ENCODE measurements at places on chromosomes 13 and 19.
A peak's percentile ranks its signal among the peaks of the same experiment; 100 is the strongest.

- peak; percentile 80 for DNase-seq
Observed at GRCh38 chr19:6730153-6730804, 7.1 kb downstream of the GPR108 start.

DNA sequence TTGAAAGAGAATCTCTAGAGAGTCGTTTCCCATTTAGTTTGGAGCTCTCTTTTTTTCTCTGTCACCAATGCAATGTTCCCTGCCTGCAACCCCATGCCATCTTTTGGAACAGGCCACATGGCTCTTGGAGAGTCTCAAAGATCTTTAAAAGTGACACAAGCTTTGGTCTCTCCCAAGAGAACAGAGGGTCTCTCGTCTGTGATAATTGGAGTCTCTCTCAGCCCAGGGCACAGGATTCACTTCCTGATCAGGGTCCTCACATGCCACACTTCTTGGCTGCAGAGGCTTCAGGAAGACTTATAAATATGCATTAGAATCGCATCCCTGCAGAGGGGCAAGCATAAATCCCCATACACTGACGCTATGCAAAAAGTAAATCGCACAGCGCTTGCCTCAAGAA lies 240.5 kb downstream of the IRS2 start:
- DNase-seq = no peak

GRCh38 chr19:49558591-49558990 lies 21.8 kb downstream of the NOSIP start:
- DNase-seq = no peak

- DNase-seq = no peak
Observed at GRCh38 chr19:44745887-44746600, 2.5 kb upstream of the BCL3 start.

DNA sequence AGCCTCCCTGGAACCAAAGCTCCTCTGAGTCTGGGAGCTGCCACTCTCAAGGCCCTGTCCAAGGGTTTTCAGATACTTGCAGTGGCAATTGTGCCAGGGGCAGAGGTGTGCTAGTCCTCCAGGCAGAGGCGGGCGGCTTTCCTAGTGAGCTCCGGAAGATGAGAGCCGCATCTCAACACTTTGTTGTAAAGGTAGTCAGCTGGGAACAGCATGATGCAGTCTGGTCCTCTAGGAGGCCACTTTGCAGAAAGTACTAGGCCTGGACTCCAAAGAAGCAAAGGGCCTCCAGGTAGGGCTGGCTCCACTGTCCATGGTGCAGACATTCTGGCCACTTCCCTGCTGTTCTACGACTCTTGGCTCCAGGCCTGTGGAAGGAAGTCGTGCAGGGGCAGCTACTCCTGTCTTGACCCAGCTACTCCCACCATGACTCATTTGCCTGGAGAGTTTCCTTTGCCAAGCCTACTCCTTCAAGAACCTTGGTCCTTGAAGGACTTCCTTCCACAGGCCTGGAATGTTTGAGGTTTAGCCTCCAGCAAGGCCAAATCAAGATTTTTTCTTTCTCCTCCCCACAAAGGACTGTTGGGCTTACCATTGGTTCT lies 9.9 kb upstream of the ZNF536 start:
- no peak for DNase-seq

DNA sequence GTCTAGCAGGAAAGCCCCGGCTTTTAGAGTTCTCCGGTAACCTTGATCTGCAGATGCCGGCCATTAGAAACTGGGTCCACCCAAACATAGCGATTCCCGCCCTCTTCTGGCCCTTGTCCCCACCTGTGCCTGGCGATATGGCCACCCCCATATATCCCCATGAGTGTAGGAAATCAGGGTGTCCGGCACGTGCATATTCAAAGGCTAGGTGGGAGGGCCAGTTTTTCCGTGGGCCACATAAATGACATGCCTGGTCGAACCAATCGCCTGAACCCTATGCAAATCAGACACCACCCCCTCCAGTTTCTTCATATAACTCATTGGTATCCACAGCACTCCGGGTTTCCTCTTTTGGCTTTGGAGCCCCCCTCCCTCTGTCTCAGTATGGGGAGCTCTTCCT lies 37.4 kb downstream of the ERICH4 start:
- no peak for DNase-seq

- no peak for DNase-seq
Observed at GRCh38 chr19:51136851-51137551, 5.1 kb upstream of the SIGLEC7 start.

DNA sequence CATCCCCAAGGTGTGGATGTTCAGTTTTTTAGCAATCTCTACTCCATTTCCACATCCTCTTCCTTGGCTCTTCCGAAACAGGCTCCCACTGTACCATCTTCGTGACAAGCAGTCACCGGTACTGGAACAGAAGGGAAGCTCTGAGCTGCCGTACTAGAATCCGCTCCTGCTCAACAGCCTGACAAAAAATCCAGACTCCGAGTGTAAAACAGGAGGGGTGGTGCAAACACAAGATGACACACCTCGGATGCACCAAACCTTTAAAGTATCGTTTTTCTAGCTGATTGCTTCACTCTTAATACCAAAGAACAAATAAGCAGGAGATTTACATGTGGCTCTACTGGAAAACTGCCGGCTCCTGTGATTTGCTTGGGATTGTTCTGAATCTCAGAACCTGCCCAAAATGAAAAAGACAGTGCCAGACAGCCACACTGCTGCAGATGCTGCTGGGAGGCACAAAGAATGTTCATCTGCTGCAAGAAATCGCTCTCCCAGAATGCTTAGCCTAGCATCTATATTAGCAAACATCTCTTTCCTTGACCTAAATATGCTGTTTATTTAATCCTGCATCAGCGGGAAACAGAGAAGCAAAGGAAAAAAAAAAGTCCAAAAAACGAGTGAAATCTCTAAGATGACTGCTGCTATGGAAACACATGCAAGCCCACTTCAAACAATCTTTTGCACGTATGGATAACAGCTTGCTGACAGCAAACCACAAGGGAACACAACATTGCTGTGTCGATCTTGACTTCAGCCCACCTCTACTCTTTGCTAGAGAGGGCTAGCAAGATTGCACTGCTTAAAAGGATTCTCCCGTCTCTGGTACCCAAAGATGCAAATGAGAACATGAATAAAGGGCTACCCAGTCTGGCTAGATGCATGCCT lies 38.0 kb upstream of the DOCK9 start:
- no peak for DNase-seq

DNA sequence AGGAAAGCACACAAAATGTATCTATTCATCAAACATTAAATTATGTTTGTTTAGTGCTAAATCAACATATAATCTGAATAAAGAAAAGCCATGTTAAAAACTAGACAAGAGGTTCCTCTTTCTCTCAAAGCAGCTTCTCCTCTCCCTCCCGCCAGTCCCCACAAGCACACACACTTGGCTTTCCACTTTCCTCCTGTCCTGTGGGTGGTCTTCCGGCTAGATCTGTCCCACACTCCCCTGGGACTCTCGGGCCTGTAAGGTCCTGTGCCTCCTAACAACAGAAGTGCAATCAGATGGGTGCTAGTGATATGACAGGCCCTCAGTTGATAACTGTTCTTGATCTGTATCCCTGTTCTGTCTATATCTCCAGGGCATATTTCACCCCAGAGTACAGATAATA lies 45.6 kb upstream of the RAP2A start:
- DNase-seq = no peak

DNA sequence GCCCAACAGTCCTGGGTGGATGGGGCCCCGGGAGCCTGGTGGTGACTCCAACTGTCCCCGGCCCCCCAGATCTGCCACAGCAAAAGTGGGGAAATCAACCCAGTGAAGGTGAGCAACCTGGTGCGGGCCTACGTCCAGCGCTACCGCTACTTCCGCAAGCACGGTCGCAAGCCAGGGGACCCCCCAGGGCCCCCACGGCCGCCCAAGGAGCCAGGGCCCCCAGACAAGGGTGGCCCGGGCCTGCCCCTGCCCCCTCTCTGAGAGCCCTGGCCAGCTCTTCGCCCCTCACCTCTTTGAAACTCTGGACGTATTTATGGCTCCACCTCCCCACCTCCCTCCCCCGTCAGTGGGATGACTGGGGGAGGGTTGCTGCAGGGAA lies 7.5 kb downstream of the IRF3 start:
- no peak for DNase-seq

DNA sequence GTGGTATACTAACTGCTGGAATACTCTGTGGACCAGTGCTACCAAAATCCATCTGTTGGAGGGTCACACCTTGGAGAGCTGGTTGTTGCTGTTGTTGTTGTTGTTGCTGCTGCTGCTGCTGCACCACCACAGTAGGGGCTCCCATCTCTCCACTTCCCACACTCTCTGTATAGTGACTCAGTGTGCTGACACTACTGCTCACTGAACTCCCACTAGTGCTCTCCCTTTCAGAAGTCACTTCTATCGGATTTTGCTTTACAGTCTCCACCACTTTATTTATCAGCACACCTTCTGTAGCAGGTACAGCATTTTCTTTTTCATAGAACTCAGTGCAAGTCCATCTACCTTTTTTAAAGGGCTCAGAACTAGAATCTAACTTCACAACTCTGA lies 1.7 kb downstream of the TSC22D1 start:
- DNase-seq = no peak

- no peak for DNase-seq
Observed at GRCh38 chr19:18859676-18860301, 28.0 kb downstream of the UPF1 start.

- no peak for DNase-seq
Observed at GRCh38 chr13:42064259-42064658, 15.8 kb downstream of the DGKH start.

DNA sequence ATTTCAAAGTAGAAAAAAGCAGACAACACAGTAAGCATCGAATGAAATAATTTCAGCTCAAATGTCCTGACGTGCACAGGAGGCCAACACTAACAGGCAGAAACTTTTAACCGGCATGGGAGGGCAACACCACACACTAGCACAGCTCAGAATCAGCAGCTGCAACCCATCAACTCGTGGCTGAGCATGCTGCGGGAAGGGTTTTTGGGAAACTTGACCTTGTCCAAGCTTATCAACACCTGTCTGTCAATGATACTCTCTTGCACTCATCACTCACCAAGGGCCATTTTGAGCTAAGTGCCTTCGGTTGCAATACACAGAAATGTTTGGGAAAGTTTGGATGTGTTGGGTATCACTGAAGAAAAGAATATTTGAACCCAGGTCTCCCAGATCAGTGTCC lies 483.7 kb downstream of the TSHZ3 start:
- no peak for DNase-seq

DNA sequence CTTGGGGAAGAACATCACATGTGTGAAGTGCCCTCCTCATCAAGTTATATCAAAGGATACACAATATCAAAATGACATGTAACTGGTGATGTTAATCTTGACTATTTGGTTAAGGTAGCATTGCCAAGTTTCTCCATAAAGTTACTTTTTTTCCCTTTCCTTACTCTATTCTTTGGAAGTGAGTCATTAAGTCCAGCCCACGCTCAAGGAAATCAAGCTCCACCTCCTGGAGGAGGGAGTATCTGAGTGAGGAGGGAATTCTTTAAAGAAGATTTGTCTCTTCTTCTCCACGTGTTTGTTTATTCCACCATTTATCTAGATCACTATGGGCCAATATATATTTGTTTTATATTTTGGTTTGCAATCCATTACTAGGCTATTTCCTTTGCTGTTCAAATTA lies 33.6 kb upstream of the FNDC3A start:
- no peak for DNase-seq

- no peak for DNase-seq
Observed at GRCh38 chr13:76790526-76790925, 95.7 kb downstream of the KCTD12 start.

DNA sequence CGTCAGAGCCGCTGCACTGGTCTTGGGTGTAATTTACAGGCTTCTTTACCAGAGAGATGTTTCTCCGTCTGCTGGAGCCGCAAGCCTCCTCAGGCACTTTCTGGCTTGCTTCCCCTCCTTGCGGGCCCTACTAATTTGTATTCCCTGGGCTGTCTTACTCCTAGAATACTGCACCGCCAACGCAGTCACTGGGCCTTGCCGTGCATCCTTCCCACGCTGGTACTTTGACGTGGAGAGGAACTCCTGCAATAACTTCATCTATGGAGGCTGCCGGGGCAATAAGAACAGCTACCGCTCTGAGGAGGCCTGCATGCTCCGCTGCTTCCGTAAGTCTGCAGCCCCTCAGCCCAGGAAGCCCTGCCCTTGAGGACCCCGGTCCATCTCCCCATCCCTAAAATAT lies 14.1 kb upstream of the C19orf33 start:
- DNase-seq = no peak

DNA sequence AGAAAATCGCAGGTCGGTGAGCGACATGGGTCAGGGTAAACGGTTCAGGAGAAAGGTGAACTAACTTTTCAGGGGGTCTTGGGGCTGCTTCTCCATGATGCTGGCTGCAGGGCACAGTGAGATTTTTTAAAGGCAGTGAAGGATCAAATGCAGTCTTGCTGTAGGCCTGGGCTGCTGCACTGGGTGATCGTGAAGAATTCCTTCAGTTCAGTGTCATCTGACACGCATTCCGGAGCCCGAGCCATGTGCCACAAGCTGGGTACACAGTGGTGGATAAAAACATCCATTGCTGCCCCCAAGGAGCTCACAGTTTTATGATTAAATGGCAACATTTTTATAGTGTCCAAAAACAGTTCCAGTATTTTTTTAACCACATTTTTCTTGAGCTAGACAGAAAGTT lies 56.3 kb upstream of the GPR12 start:
- DNase-seq = no peak

DNA sequence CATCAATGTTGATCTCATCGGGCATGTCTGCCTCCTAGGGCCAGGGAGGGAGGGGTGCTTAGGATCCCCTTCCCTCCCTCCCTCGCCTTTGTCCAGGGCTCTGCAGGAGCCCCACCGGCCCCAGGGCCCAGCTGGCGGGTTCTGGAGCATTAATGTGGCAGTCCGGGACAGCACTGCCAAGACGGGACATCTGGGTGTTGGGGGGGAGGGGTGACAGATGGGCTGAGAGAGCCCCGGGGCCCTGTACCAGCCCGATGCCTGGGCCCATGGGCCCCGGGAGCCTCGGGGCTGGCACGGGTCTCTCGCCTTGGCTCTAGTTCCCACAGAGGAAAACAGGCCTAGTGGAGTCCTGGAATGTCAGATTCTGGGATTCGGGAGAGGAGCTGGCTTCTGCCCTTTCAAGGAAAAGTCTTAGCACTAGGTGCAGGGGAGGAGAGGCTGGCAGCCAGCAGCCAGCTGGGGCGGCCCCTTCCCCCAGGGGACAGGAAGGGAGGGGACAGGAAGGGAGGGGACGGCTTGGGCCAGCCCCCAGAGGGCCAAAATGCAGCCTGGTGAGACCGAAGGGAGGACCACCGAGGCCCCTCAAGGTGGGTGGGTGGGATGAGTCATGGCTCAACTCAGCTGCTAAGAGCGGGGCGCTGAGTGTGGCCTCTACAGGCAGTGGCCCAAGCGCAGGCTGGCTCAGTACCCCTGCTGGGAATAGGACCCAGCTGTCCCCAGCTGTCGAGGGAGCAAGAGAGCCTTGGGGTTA lies 3.1 kb downstream of the PPP1R14A start:
- DNase-seq = no peak

DNA sequence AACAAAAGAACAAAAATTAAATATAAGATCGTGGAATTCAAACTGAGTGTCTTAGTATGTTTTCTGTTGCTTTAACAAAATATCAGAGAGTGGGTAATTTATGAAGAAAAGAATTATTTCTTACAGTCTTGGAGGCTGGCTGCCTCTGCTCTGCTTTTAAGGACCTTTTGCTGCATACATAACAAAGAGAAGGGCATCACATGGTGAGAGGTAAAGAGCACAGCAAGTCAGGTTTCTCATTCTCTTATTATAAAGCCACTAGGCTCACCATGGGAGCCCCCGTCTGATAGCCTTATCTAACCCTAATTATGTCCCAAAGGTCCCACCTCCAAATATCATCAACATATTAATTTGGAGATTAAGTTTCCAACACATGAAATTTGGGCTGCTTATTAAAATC lies 231.3 kb downstream of the SLITRK6 start:
- no peak for DNase-seq
